ENCODE measurements at places on chromosomes 6 and 20. TPM values are rescaled to one million over a fixed set of nuclear protein-coding genes. Genes with fewer than 3 reads are reported as not detected.

CST8 gene
- not detected for total RNA-seq

NHSL1 gene
- total RNA-seq, result 78.7 TPM

ALDH8A1 gene
- total RNA-seq, result 0.37 TPM

GMPR gene
- 26.0 TPM for total RNA-seq

GGTLC1 gene
- not detected for total RNA-seq

OR2H1 gene
- not detected for total RNA-seq

CSNK2A1 gene
- total RNA-seq, result 128 TPM

KCNQ2 gene
- total RNA-seq, result not detected

MUC22 gene
- total RNA-seq, result not detected
